ENCODE measurements at places on chromosomes 6 and 20.

DNA sequence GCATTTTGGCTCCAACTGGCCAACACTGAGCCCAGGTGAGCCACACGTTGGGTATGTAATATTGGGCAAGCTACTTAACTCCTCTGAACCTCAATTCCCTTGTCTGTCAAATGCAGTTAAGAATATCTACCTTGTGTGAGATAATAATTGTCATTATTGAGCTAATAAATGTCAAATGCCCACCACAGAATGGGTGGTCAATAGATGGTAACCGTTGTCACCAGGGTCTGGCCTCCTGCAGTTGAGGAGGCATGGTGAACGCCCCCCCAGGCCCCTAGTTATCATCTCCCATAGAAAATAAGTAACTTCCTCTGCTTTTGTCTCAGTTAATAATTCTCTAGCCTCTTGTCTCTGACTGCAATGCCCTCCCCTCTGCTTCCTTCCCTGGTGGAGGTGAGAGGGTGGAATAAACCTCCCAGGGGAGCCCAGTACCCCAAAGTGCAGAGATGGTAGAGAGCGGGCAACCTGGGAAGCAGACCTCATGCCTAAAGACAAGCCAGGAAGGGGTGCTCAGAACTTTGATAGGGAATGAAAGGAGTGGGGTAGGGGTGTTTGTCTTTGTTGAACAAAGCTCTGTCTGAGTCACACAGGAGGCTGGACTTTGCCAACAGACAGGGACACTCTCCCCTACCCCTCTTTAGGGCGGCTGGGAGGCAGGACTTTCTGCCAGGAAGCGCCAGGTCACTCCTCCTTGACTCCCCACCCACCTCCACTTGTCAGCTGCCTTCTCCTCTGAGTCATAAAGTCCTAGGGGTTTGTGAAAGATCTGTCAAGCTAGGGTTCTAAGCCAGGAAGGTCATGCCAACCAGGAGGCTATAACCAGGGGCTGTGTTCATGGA lies 1.3 kb upstream of the UNC5CL start:
- peak; percentile 77 for DNase-seq

- DNase-seq = no peak
Measured at GRCh38 chr20:45780159-45780558, 11.5 kb downstream of the WFDC3 start.

GRCh38 chr20:19504251-19504650 lies 253.8 kb upstream of the RIN2 start:
- no peak for DNase-seq

DNA sequence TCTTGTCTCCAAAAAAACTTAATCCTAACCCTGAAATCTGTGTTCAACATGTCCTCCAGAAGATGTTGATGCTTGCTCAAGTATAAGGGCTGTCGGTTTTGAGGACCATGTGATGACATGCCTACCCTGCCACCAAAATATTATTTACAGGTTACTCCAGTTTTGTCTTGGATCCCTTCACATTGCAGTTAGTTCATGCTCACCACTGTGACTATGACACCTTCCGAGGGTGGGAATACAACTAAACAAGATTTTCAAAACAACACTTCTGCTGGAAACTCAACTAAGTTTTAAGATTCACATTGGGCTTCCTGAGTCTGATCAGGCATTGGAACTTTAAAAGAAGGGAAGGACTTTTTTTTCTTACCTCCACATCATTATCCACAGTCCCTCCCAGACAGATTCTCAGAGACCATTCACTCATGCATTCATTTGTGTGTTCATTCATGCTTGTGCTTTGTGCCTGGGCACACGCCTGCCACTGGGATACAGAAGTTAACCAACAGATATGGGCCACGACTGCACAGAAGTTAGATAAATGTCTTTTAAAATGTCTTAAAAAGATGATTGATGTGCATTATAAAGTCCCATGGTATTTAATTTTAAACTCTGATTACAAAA lies 118.7 kb upstream of the GJE1 start:
- DNase-seq = no peak

- DNase-seq = no peak
Measured at GRCh38 chr6:42440778-42441696, 10.7 kb downstream of the TRERF1 start.

DNA sequence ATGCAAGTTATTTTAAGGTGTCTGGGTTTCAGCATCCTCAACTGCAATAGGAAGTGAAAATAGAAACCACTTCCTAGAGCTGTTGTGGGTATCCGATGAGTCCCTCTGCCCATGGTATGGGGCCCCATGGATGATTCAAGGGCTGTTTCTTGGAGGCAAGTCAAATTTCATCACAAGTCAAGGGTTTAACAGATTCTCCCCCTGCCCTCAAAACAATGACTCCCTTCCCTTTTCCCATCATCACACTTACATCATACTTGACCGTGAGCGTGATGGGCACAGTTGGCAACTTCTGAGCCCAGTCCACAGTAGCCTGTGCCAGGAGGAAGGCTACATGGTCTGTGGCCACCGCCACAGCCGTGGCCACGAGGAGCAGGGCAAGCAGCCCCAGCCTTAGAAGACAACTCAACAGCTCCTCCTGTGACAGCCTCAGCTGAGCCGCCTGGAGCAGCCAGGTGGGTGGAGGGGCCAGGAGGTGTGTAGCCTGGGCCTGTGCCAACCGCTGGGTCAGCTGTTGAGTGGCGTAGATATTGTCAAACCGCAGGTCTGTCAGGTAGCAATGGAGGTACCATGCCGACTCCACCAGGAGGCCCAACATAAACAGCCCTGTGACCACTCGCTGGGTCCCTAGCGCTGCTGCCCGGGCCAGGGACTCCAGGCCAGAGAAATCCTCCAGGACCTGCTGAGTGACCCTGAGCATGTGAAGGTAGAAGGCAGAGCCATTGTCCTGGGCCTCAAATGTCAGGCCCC lies 5.2 kb downstream of the OCSTAMP start:
- DNase-seq = peak; percentile 12

- no peak for DNase-seq
Measured at GRCh38 chr6:101921829-101922450, 528.4 kb downstream of the GRIK2 start.

GRCh38 chr20:10502098-10502526 lies 67.0 kb downstream of the SLX4IP start:
- no peak for DNase-seq

GRCh38 chr20:53579581-53580375 lies 13.9 kb downstream of the ZNF217 start:
- peak; percentile 35 for DNase-seq

GRCh38 chr6:89723046-89723445 lies 84.5 kb upstream of the LYRM2 start:
- DNase-seq = no peak

DNA sequence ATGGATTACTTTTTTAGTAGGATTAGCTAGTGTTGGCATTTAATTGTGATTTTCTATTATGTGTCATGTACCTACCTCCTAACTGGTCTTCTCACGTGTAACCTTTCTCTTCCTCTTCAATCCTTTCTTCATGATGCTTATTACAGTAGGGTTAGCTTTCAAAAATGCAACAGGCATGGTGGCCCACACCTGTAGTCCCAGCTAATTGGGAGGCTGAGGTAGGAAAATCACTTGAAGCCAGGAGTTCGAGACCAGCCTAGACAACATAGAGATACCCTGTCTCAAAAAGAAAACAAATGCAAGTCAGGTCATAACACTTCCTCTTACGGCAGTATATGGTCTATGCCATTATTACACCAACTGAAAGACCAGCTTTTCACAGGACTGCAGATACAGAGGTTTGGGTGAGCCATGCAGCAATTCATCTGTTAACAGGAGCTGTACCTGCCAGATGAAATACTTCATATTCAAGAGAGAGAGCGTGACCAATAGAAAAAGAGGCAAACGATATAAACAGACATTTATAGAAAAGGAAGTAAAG lies 195.0 kb downstream of the TMEM242 start:
- no peak for DNase-seq

GRCh38 chr6:72524011-72524645 lies 97.7 kb upstream of the KCNQ5 start:
- DNase-seq = no peak

DNA sequence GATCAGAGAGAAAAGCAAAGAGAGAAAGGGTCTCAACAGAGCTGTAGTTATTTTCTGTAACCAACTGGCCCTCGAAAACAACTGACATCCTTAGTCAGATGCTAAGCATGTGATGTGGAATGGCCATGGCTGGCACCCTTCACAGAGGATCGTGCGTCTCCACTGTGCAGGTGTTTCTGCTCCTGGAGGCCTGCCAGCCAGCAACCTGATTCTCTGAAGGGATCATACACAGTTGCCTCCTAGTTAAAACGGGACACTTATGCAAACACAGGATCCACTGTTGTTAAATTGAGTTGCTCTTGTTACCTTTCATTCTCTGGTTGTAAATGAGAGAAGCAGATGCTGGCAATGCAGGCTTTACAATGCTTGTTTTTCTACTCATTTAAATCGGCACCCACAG lies 148.5 kb downstream of the HDGFL1 start:
- DNase-seq = no peak

- no peak for DNase-seq
Measured at GRCh38 chr6:166561771-166562359, 24.6 kb downstream of the RAMACL start.

DNA sequence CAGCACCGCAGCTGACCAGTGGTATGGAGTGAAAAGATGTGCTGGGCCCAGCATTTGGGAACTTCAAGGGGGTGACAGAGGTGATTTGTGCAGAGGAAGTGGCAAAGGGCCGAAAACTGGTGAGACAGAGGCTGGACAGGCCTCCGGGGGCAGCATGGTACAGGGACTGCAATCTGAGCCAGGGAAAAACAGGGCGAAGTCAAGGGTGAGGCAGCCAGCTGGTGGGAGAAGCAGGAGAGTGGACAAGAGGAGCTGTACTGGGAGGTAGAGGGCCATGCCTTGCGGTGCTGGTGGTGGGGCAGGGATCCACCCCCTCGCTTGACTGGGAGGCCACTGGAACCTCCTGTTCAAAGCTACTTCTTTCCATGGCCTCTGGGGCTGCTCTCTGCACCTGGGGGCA lies 7.3 kb upstream of the GFRA4 start:
- DNase-seq = peak; percentile 10

- no peak for DNase-seq
Measured at GRCh38 chr20:62933966-62934365, 4.0 kb upstream of the GID8 start.

GRCh38 chr6:168541307-168541706 lies 100.3 kb downstream of the SMOC2 start:
- DNase-seq = no peak

- peak; percentile 49 for DNase-seq
Measured at GRCh38 chr6:31681135-31681671, 336 bp upstream of the LY6G5C start.

DNA sequence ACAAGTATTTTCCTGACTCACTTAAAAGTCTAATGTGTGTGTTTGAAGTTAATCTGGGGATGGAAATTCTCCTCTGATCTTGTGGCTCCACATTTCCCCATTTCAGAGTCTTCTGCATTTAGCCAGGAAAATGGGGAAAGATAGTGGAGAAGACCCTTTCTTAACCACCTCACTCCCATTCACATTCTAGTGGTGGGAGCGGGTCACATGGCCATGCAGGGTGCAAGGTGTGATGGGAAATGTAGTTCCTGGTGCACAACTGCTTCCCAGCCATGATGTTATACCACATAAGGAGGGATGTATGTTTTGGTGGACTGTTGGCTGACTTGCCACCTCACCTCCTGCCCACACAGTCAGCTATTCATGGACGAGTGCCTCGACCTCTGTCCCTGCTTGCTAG lies 61.8 kb downstream of the BANF2 start:
- peak; percentile 7 for DNase-seq

DNA sequence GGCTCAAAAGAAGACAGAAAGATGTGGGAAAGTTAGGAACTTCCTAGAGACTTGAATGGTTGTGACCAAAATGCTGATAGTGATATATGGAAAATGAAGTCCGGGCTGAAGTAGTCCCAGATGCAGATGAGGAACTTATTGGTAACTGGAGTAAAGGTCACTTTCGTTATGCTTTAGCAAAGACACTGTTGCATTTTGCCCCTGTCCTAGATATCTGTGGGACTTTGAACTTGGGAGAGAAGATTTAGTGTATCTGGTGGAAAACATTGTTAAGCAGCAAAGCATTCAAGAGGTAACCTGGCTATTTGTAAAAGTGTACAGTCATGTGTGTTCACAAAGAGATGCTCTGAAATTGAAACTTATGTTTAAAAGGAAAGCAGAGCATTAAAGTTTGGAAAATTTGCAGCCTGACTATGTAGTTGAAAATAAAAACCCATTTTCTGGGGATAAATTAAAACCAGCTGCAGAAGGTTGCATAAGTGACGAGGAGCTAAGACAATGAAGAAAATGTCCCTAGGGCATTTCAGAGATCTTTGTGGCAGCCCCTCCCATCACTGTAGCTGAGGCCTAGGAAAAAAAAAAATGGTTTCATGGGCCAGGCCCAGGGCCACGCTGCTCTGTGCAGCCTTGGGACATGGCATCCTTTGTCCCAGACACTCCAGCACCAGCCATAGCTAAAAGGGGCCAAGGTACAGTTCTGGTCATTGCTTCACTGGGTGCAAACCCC lies 1692.2 kb downstream of the HACE1 start:
- DNase-seq = no peak

Measured in hematopoietic multipotent progenitor cell treated with erythropoietin and hydrocortisone succinate and interleukin-3 and kit ligand, for 8 days (in vitro differentiated cells).